RPMI7951 (cell line): ENCODE measurements at places on chromosomes 16 and 17. TPM values are rescaled to one million over a fixed set of nuclear protein-coding genes. Genes with fewer than 3 reads are reported as not detected.
A peak's percentile ranks its signal among the peaks of the same experiment; 100 is the strongest.

DNA sequence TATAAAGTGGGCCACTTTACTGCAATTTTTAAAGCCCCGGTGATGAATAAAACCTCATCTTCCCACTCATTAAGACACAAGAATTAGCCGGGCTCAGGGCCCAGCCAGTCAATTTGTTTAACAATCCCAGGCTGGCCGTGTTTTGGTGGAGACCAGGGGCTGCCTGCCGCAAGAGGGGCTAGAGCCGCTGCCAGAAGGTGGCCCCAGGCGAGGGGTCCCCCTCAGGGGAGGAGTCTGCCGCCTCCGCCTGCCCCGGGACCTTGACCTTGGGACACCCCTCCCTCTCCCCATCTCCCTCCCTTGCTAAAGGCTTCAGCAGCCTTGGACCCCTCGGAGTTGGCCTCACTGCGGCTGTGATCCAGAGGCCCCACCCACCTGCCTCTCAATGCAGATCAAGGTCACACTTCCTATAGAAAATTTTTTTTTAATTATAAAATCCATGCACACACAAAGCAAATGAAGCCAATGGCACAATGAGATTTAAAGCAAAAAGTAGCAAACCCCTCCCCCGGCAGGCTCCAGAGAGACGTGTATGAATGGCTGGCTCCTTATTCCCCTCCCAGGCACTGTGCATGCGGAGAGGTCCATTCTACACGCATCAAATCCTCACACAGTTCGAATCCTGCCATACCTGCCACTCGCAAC lies 23.0 kb upstream of the SLC38A10 start:
- DNase-seq = no peak

DNA sequence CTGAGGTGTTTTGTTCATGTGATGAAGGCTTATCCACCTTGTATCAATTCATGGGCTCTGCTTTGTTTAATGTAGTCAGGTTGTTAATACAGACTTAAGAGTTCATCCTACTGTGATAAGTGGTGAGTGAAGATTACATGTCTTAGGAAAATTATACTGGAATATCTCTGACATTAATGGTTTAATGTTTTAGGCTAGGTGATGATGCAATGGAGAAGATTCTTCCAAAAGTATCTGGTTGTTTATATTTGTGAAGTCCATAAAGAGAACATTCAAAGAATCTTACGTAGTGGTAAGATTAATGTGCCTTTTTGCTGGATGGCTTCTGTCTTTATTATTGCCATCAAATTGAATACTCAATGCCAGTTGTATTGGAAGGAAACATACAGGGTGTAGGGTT lies 236.4 kb downstream of the BCAS3 start:
- DNase-seq = no peak

GRCh38 chr16:4313563-4314531 lies 2.0 kb upstream of the GLIS2 start:
- DNase-seq = no peak

DNA sequence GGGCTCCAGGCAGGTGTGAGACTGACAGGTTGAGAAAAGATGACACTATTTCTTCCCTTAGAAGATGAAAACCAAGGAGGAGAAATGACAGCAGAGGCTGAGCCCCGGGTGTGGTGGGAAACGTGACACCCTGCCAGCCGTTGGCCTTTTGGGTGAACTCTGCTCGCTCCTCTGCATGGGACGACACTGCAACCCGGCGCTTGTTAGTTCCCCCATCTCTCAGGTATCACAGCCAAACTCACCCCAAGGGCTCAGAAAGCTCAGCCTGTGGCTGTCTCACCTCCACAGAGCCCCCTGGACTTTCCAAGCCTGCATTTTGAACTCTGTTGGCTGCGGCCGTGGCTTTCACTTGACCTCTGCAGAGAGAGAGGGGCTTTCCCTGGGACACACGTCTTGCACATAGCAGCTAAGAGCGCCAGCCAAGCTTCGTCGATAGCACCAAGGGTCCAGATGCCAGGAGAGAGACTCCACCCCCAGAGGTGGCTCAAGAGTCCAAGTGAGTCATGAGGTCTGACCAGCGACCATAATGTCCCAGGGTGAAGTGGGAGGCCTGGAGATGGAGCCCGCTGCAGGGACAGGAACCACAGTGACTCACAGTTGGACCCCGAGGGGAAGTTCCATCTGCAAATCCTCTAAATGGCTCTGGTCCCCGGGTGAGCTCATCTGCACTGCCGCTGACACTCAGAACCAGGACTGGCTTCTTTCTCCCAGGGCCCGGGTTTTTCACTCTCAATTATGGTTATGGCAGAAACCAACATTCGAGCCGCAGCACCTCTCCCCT lies 301.9 kb downstream of the SOX9 start:
- peak; percentile 100 for DNase-seq

DNA sequence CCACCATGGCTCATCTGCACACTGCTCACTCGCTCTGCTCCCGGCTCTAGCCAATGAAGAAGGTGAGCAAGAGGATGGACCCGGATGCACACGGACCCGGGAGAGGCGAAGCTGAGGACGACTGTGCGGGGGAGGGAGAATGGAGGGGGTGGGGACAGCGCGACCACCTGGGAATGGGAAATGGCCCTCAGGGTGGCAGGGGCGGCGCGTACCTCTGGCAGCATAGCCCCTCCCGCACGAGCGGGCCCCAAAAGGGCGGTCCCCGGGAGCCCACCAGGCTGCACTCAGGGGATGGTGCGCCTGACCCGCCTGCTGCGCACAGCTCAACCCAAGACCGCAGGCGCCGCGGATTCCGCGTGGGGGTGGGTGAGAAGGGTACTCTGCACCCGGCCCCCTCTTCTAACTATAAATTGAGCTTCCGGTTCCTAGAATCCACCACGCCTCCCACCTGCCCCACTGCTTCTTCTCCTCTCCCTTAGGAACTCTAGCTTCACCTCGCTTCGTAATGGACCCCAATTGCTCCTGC lies 6.1 kb downstream of the MT1H start:
- DNase-seq = no peak

- no peak for DNase-seq
These were observed 4.0 kb downstream of the TGFB1I1 start for GRCh38 chr16:31475946-31476302.

- no peak for DNase-seq
These were observed 1.5 kb downstream of the CFAP20 start for GRCh38 chr16:58127634-58128033.

- no peak for DNase-seq
These were observed 62.9 kb downstream of the SPECC1 start for GRCh38 chr17:20071824-20072691.

- DNase-seq = no peak
These were observed 1.3 kb downstream of the ASPSCR1 start for GRCh38 chr17:81978524-81979298.

DNA sequence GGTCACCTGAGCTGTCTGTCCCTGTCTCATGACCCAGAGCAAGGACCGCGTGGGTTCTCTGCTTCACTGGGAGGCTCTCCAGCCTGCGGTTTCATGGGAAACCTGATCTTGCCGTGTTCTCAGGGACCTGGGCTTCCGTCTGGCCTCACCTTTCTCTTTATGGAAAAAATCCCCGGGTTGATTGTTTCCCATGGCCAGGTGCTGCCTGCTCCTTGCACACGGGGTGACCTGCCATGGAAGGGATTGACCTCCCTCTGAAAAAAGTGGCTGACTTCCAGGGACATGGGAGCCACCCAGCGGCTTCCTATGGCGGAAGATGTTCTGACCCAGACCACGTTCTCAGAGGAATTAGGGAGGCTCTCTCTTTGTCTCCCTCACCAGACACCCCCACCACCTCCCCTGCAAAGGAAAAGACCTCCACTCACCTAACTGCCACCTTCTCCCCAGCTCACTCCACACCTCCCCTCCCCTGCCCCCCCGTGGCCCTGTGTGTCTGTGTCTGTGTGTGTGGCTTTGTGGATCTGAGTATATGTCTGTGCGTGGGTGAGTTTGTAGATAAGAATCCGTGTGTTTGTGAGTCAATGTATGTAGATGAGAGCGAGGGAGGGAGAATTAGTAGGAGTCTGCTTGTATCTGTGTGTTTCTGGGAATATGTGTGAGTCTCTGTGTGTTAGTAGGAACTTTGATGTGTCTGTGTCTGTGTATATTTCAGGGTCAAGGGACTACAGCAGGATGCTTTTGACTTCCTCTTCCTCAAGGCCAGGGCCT lies 154.6 kb downstream of the NTN1 start:
- DNase-seq = no peak

DNA sequence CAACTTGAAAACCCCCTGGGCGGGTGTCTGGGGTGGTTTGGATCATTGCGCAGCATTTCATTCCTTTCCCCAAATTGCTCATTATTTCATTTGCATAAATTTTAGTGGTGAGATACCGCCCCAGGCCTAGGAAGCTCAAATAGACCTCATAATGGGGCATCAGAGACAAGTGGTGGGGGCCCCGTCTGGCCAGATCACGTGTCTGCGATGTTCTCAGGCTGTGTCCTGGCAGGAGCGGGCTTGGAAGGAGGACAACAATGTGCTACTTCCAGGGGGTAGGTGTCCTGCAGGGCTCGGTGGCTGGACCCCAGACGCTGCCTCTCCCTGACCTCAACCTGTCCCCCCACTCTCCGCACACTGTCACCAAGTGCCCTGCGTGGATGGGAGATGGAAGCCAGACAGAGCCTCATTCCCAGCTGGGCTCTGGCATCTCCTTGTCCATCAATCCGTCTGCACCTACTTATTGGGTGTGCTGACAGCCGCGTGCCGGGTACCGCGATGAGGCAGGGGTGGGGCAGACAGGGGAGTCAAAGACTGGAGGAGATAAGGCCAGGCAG lies 116.9 kb downstream of the NTN1 start:
- DNase-seq = peak; percentile 40

DNA sequence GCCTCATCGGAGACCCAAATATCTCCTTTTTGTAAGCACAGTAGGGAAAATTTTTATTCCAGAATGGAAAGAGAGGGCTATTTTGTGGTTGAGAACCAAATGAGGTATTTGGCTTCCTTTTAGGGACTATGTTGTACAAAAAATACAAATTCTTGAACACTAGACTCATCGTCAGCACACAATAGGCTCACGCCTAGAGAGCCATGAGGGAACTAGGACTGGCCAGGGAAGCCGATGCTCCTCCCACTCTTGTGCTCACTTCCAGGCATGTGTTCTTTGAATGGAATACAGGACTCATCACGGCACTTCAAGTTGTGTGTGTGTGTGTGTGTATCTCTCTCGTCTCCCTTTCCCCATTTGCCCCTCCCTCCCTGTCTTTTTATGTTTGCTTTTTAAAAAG lies 17.8 kb upstream of the BLMH start:
- DNase-seq = peak; percentile 14

DNA sequence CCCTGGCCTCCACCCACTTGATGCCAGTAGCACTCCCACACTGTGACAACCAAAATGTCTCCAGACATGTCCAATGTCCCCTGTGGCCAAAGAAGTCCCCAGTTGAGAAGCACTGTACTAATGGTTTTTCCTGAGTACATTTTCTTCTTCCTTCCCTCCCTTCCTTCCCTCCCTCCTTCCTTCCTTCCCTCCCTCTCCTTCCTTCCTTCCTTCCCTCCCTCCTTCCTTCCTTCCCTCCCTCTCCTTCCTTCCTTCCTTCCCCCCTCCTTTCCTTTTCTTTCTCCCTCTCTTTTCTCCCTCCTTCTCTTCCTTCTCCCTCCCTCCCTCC lies 76.7 kb upstream of the CDC42EP4 start:
- DNase-seq = no peak

The SLC38A8 gene
- total RNA-seq = not detected in 2 replicates

The GNAO1 gene
- total RNA-seq = 3.4 and 4.2 TPM in 2 replicates

The SLC47A1 gene
- total RNA-seq = 0.36 TPM in 1 of 2 replicates, not detected in the other

The MBTD1 gene
- total RNA-seq = 4.9 and 8.2 TPM in 2 replicates

The C17orf113 gene
- total RNA-seq = 0.10 and 0.24 TPM in 2 replicates

The ABI3 gene
- 0.10 and 0.24 TPM in 2 replicates for total RNA-seq

The ABCA8 gene
- total RNA-seq = not detected in 2 replicates

The SYCE1L gene
- total RNA-seq = not detected in 2 replicates
